GM23248 (cell line): ENCODE measurements at places on chromosomes 2 and 18. TPM values are rescaled to one million over a fixed set of nuclear protein-coding genes. Genes with fewer than 3 reads are reported as not detected.

EDAR gene
- not detected in 2 replicates for polyA plus RNA-seq

CTAGE1 gene
- polyA plus RNA-seq = 0.06 TPM in 1 of 2 replicates, not detected in the other

PTPRM gene
- polyA plus RNA-seq = 29.4 and 30.9 TPM in 2 replicates

HAAO gene
- 0.36 TPM in 1 of 2 replicates, not detected in the other for polyA plus RNA-seq

LINC00305 gene
- polyA plus RNA-seq = not detected in 2 replicates
